ENCODE measurements at places on chromosomes 6 and 20.

DNA sequence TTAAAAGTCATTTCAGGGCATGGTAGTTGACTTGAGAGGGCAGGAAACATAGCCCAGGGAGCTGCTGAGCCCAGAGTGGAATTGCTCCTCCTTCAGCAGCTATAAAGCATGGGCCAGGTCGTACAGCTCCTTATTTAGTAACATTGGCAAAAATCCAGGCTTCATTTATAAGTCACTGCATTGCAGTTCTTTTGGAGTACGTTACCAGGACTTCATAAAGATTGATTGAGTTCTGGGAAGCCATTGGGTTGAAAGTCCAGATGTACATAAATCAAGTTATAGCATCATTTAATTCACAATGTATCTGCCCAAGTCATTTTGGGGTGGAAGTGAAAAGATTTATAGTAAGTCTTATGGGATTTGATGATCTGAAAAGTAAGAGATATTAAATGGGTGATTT, 53.0 kb upstream of the ANKEF1 start:
- DNase-seq, result no peak

- no peak for DNase-seq
These were observed 51.9 kb downstream of the CBFA2T2 start for GRCh38 chr20:33541797-33542196.

DNA sequence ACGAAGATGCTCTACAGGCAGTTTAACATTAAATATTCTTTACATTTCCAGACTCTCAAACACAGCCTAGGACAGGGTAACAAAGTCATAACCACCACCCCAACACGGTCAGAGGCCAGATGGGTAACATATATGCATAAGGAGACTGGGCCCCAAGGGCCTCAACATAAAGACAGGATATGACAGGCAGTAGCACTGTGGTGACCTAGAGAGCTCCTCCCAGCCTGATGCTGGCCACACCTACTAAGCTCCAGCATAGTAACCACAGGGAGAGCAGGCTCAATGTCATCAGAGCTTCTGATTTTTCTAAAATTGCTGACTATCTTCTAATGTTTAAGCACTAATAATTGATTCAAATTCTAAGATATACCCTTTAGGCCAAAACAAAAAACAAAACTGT, 21.7 kb downstream of the SMLR1 start:
- DNase-seq, result peak; percentile 20

DNA sequence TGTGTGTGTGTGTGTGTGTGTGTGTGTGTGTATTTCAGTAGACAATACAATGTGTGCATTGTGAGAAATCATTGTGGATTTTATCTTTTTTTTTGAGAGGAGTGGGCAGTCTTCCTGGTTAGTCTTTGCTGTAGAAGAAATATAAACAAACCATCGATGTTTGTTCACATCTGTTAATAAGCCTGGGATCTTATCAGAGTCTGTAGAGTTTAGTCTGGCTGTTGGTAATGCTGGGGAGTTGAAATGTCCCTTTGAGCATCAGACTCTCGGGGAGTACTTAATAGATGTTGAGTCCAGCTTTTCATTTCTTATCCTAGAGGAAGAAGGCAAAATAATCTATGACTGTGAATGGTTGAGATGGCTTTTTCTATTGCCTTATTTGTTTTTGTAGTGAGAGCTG, 96.6 kb upstream of the SUPT3H start:
- DNase-seq, result no peak

- DNase-seq, result peak; percentile 37
These were observed 9.9 kb upstream of the UST start for GRCh38 chr6:148736774-148737412.

GRCh38 chr6:125421836-125422235, 120.1 kb upstream of the HDDC2 start:
- no peak for DNase-seq

DNA sequence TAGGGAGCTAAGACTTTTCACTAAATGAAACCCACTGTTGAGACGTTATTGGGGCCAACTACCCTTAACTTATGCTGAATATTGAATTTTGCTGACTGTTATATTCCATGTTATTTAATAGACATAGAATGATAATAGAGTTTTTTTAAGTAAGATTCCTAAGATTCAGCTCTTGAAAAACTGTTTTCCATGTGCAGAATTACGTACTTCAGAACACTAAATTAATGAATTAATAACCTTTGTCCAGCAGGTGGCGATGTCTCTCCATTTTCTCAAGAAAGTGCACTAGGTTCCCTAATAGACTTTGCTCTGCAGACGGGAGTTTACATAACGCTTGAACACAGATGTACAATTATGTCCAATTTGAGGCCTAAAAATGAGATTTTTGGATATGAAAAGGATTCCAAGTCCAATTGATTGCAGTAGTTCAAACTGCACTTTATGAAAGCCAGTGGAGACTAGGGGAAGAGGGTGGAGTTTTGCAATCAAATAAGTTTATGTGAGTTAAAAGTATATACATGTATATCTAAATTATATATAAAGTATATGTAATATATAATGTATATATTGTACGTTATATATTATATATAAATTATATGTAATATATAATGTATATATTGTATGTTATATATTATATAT, 282.1 kb downstream of the UST start:
- peak; percentile 91 for DNase-seq

- no peak for DNase-seq
These were observed 1063.9 kb upstream of the CITED2 start for GRCh38 chr6:140438346-140438735.

DNA sequence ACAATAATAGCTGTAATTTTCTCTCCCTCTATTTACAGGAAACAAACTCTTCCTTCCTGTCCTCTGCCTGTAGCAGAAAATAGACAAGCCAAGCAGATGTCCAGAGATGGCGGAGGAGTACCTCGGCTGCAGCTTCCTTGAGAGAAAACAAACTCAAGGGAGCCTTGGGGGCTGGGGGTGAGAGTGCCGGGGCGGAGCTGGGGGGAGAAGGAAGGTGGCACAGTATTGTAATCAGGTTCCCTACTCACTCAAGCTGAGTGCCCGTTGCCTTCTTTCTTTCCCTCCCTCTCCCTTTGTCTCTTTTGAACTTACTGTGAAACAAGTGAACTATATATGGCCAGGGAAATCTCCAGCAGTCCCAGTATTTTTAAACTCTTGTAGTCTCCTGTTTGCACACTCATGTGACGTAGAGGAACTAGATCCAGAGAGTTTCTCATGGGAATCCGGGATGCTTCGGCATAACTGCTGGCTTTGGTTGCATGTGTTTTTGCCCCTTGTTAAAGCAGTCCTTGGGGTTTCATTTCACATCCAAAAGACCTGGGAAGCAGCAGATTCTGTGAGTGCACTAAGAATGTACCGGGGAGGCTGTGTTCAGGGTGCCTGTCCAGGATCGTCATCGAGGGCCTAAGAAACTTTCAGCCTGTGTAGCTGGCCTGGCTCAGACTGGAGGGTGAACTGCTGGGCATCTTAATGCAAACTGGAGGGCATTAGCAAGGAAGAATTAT, 44.6 kb upstream of the HDDC2 start:
- DNase-seq, result no peak

GRCh38 chr20:47985092-47985850, 200.0 kb upstream of the SULF2 start:
- DNase-seq, result no peak

- DNase-seq, result no peak
These were observed 158.1 kb upstream of the ZNF184 start for GRCh38 chr6:27630727-27631608.

GRCh38 chr20:46894579-46894958, at the start of gene EYA2:
TSS of gene EYA2 (plus strand) at chr20:46894843. CDS start at chr20:46990011, 95,168 bp downstream.
- DNase-seq, result no peak

GRCh38 chr20:62405108-62405980, 1.7 kb downstream of the CABLES2 start:
- peak; percentile 76 for DNase-seq

GRCh38 chr6:169652896-169653295, 48.9 kb downstream of the WDR27 start:
- DNase-seq, result no peak

DNA sequence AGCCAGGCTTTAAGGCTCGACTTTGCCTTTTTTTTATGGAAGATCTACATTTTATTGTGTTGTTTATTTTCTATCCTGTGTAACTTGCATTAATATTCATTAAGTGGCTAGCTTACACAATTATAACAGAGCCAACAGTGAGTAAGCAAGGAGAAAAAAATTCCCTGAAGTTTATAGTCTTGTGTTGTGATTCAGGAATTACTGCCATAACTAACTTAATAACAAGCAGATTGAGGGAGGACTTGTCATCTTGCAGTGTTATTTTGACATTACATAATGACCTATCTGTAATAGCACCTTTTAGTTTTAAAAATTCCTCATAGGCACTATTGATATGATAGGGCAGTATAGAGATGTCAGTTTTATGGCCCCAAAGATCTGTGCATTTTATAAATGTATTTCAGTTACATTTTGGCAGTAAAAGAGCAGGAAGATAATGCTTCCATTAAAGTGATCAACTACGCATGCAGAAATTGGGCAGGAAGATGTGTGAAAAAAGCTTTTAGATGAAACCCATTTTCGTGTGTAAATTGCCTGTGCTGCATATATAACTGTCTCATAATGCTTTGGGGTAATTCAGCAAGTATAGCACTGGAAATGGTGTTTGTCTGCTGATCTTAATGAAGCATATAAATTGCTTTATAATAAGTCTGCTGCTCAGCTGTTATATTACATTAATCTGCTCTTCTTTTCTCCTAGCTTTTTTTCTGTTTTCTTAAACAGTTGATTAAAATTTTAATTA, 123.0 kb downstream of the SMAP1 start:
- no peak for DNase-seq

DNA sequence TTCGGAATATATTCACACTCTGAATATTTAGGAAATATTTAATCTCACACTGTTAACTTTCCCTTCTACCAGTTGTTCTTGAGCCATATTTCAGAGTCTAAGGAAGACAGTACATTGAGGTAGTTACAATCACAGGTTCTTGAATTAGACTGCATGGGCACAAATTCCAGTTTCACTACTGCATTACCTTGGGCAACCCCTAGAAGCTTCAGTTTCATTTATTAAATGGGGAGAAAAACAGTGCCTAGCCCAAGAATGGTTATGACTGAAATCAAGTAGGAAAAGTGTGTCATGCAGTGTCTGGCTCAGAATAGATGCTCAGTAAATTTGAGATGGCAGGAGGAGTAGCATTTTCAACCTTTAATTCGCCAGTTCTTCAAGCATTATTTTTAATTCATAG, 124.5 kb upstream of the SAMD5 start:
- no peak for DNase-seq

DNA sequence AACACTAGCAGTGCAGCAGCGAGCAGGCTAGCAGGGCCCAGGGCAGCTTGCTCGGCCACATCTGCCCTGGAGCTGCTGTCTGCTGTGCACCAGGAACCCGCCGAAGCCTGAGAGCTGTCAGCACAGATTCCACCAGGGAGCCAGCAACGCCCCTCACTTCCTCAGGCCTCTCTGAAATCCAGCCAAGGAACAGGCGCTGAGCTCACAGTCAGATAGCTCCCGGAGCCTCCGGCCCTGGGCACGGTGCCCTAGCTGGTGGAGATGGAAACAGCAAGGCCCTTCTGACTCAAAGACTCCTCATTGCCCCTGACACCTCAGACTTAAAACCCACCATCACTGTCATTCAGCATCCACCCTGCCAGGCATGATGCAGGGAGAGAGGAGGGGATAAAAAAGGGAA, 839.4 kb downstream of the MAFB start:
- DNase-seq, result no peak

DNA sequence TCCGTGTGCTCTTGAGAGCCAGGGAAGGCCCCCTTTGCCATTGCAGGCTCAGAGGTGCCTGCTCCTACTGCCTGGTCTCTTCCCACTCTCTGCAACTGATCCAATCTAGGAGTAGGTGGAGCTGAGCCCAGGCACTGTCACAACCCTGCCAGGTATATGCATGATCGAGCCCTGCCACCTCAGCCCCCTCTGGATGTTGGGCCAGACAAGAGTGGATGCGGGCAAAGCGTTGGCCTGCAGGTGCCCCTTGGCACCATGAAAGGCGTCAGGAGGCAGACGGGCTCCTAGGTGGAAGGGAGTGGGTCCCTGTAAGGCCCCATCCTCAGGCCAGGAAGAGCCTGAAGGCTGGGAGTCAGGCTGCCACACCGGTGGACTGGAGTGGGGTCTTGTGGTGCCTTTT, 5.9 kb upstream of the OR14J1 start:
- no peak for DNase-seq

GRCh38 chr6:26495281-26495680, 4.8 kb upstream of the BTN1A1 start:
- DNase-seq, result no peak

DNA sequence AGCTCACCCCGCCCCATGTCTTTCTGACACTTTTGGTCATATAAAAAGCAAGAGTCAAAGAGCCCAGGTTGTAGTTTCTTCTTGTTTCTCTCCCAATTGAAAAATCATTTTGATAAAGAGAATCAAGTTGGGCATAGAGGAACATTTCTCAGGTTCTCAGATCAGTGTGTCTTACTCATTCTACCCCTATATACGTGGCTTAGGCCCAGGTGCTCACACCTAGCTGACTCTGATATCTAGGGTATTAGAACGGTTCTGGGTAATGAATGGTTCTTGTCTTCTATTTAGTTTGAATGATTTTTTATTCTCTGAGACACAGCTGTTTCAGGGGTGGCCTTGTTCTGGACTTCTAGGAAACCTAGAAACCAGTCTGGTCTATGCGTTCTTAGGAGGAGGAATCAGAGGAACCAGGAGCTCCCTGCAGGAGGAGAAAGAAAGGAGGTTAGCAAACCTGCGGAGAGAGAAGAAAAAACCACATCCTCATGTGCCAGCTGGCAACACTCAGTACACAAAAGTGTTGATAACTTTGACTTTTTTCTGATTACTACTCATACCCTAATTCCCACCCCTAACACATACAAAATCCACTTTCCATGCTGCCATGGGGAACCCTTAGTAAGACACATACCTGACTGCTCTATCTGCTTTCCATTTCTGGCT, 178.0 kb downstream of the CLIC5 start:
- no peak for DNase-seq

DNA sequence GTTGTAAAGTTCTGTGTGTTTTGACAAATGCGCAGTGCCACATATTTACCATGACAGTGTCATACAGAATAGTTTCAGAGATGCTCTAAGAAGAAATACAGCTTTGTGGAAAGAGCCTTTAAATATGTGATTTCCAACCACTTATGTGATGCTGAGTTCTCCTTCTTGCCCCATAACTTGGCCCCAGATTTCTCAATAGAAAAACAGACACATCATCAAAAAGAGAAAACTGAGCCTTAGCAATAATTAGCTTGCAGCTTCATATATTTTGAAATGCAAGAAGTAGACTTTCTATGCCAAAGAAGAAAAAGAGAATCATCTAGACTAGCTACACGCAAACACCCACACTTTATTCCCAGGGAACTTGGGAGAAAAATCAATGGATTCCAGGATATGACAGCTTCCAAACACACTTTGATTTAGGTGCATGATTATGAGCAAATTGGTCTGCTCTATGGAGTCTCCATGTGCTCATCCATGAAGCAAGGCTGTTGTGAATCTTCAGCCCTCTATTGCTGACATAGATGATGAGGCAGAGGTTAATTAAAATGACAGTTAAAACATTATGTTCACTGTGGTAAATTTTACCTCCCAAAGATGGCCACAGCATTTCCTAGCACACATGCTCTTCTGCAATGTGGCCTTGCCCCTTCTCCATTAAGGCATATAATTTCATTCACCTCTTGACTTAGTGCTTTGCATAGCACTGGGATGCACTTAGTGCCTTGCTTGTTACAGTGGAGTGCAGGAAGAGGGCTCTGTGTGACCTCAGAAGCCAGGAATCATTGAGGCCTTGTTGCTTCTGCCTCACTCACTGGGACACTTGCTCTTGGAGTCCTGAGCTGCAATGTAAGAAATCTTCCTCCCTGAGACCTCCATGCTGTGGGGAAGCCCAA, 174.6 kb downstream of the SYNDIG1 start:
- no peak for DNase-seq

Data from NB4 (cell line).